ENCODE measurements at places on chromosomes 2 and 18. TPM values are rescaled to one million over a fixed set of nuclear protein-coding genes. Genes with fewer than 3 reads are reported as not detected.
A peak's percentile ranks its signal among the peaks of the same experiment; 100 is the strongest.

GREB1 gene
- total RNA-seq = not detected

MAPRE3 gene
- 4.5 TPM for total RNA-seq

NYAP2 gene
- 0.17 TPM for total RNA-seq

MARCO gene
- not detected for total RNA-seq

OTOS gene
- not detected for total RNA-seq

SH3BP4 gene
- total RNA-seq = 2.6 TPM

CNOT9 gene
- 44.7 TPM for total RNA-seq

MFSD6 gene
- 44.7 TPM for total RNA-seq

SDC1 gene
- total RNA-seq = 0.10 TPM

DSC3 gene
- not detected for total RNA-seq

DNA sequence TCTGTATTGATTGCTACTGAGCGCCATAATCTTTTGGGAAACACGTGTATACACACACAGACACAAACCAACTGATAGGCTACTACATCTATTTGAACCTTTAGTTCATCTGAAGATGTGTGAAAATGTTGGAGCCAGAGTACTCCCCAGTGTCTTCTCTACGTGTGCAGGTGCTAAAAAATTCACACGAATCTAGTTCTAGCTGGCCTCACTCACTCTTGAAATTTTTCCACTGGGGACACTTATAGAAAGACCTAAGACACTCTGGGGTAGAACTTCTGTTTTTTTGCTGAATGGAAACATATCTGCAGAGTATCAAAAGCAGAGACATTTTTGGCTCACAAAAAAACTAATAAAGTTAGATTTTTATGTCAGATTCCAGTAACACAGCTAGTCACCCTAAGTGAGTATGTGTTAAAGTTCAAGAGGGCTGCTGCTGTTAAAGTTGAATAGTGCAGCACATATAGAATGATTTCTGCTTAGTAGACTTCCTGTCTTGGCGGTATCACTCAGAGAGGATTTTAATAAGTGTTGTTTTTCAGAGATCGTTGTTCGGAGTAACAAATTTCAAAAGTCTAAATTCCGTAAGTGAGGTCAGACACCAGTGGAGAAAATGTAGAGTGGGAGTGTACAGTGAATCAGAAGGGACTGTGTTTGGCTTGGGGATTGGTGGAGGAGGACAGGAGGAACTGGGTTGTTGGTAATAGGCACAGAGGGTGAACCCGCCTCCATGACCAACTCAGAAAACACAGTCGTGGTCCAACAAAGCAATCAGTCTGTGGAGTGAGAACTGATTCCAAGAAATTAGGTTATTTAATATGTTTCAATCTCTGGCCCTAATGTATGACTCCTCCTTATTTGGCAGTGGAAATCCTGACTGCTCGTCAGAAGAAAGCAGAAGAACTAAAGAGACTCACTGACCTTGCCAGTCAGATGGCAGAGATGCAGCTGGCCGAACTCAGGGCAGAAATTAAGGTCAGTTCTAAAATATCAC lies 43.1 kb downstream of the KCTD18 start:
- peaks cover 37% of the 10 kb centered on the region for H3K4me1 ChIP-seq
- H3K27me3 ChIP-seq = no peaks in the 10 kb centered on the region
- no peaks in the 10 kb centered on the region for H3K36me3 ChIP-seq
- H3K4me3 ChIP-seq = peak overlapping the region; percentile 22

- no peaks in the 10 kb centered on the region for H3K27me3 ChIP-seq
- H3K4me1 ChIP-seq = no peaks in the 10 kb centered on the region
- H3K36me3 ChIP-seq = no peaks in the 10 kb centered on the region
- DNase-seq = no peak
Measured at GRCh38 chr2:23584054-23584745, 199.2 kb downstream of the KLHL29 start.

- H3K4me3 ChIP-seq = no peak overlapping the region
- no peak overlapping the region for H3K27ac ChIP-seq
- no peaks in the 10 kb centered on the region for H3K27me3 ChIP-seq
- H3K4me1 ChIP-seq = no peaks in the 10 kb centered on the region
Measured at GRCh38 chr2:66872986-66873754, 438.2 kb downstream of the MEIS1 start.

DNA sequence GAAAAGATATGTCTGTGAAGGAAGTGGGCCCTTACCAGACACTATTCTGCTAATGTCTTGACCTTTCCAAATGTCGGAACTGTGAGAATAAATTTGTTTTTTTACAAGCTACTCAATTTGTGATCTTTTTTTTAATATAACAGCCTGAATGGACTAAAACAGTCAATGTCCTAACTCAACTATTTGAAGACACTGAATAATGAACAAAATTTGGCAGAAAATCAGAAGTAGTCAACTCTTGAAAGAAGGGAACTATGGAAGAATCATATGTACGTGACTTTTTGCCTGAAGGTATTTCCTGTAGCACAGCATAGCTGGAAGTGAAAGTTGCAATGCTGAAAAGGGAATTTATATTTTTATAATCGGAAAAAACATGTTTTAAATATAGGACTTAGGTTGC lies 351.8 kb upstream of the TFPI start:
- H3K4me1 ChIP-seq = no peaks in the 10 kb centered on the region
- no peak overlapping the region for H3K4me3 ChIP-seq
- no peak overlapping the region for H3K27ac ChIP-seq
- H3K27me3 ChIP-seq = no peaks in the 10 kb centered on the region

- peak; percentile 58 for DNase-seq
- no peaks in the 10 kb centered on the region for H3K36me3 ChIP-seq
- no peaks in the 10 kb centered on the region for H3K27me3 ChIP-seq
- H3K4me1 ChIP-seq = no peaks in the 10 kb centered on the region
- peak overlapping the region; percentile 60 for H3K4me3 ChIP-seq
- peak overlapping the region; percentile 71 for H3K27ac ChIP-seq
Measured at GRCh38 chr18:13273800-13274199, 55.2 kb downstream of the LDLRAD4 start.

- no peak overlapping the region for H3K4me3 ChIP-seq
- H3K27me3 ChIP-seq = no peaks in the 10 kb centered on the region
- no peaks in the 10 kb centered on the region for H3K36me3 ChIP-seq
- no peak overlapping the region for H3K27ac ChIP-seq
- no peaks in the 10 kb centered on the region for H3K4me1 ChIP-seq
Measured at GRCh38 chr18:29181151-29181901, 1004.4 kb upstream of the CDH2 start.

DNA sequence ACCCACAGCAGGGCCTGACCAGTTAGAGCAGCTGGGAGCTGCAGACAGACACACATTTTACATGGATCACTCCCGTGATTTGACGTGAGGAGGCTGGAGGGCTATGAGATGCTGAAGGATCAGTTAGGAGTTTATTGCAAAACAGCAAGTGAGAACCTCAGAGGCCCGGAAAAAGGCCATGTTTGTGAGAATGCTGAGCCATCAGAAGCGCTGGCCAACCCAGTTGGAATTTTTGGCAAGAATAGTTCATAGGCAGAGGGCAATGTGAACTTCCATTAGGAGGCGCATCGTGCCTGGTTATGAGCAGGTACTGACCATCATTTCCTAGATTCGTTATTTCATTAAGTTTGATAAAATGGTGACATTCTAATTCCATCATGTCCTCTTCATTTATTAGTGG lies 23.3 kb upstream of the LMAN1 start:
- H3K27me3 ChIP-seq = no peaks in the 10 kb centered on the region
- no peaks in the 10 kb centered on the region for H3K4me1 ChIP-seq
- H3K4me3 ChIP-seq = no peak overlapping the region
- no peak overlapping the region for H3K27ac ChIP-seq
- no peaks in the 10 kb centered on the region for H3K36me3 ChIP-seq
- no peak for DNase-seq

- no peak for DNase-seq
- H3K4me3 ChIP-seq = no peak overlapping the region
- H3K36me3 ChIP-seq = no peaks in the 10 kb centered on the region
- H3K27ac ChIP-seq = no peak overlapping the region
Measured at GRCh38 chr2:231293163-231293562, 94.7 kb downstream of the ARMC9 start.

DNA sequence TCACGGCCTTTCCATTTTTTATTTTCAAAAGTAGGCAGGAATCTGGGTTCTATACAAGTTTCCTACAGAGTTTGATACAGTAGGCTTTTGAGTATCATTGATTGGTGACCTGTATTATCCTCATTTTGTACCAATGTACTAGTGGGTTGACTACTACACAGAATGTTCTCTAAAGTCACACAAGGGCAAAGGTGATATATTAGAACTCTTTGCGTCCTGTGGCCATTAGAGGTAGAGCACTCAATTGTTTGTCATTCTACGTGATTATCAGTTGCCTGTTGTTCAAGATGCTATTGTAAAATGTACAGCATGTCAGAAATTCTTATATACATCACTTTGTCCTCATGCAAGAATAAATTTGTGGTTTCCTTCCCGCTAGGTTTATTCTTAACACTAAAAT lies 24.8 kb downstream of the WDR75 start:
- H3K4me3 ChIP-seq = no peak overlapping the region
- H3K36me3 ChIP-seq = peaks cover 79% of the 10 kb centered on the region

- H3K36me3 ChIP-seq = no peaks in the 10 kb centered on the region
- H3K4me3 ChIP-seq = no peak overlapping the region
- DNase-seq = no peak
- H3K4me1 ChIP-seq = peaks cover 18% of the 10 kb centered on the region
- no peak overlapping the region for H3K27ac ChIP-seq
Measured at GRCh38 chr2:10145519-10146357, 23.2 kb downstream of the RRM2 start.

- no peak overlapping the region for H3K27ac ChIP-seq
- no peaks in the 10 kb centered on the region for H3K27me3 ChIP-seq
- H3K4me1 ChIP-seq = no peaks in the 10 kb centered on the region
- H3K36me3 ChIP-seq = no peaks in the 10 kb centered on the region
Measured at GRCh38 chr2:95006588-95006987, 18.9 kb upstream of the MAL start.

GRCh38 chr2:240259924-240260529 lies 119.6 kb upstream of the OTOS start:
- no peaks in the 10 kb centered on the region for H3K27me3 ChIP-seq
- H3K4me1 ChIP-seq = no peaks in the 10 kb centered on the region
- H3K27ac ChIP-seq = no peak overlapping the region
- no peak overlapping the region for H3K4me3 ChIP-seq

- H3K36me3 ChIP-seq = no peaks in the 10 kb centered on the region
- H3K4me1 ChIP-seq = no peaks in the 10 kb centered on the region
- no peak overlapping the region for H3K27ac ChIP-seq
- DNase-seq = no peak
Measured at GRCh38 chr18:48640566-48641270, 101.9 kb downstream of the CTIF start.

GRCh38 chr2:39252888-39253518 lies 9.2 kb upstream of the CDKL4 start:
- H3K36me3 ChIP-seq = no peaks in the 10 kb centered on the region
- no peak overlapping the region for H3K4me3 ChIP-seq
- DNase-seq = no peak
- no peaks in the 10 kb centered on the region for H3K4me1 ChIP-seq
- H3K27me3 ChIP-seq = no peaks in the 10 kb centered on the region

GRCh38 chr2:8414946-8415879 lies 266.6 kb upstream of the ID2 start:
- H3K36me3 ChIP-seq = no peaks in the 10 kb centered on the region
- H3K4me3 ChIP-seq = no peak overlapping the region
- no peak for DNase-seq
- H3K4me1 ChIP-seq = no peaks in the 10 kb centered on the region

GRCh38 chr2:205768815-205769494 lies 86.7 kb downstream of the NRP2 start:
- no peaks in the 10 kb centered on the region for H3K27me3 ChIP-seq
- H3K27ac ChIP-seq = no peak overlapping the region
- H3K36me3 ChIP-seq = no peaks in the 10 kb centered on the region
- H3K4me1 ChIP-seq = no peaks in the 10 kb centered on the region

DNA sequence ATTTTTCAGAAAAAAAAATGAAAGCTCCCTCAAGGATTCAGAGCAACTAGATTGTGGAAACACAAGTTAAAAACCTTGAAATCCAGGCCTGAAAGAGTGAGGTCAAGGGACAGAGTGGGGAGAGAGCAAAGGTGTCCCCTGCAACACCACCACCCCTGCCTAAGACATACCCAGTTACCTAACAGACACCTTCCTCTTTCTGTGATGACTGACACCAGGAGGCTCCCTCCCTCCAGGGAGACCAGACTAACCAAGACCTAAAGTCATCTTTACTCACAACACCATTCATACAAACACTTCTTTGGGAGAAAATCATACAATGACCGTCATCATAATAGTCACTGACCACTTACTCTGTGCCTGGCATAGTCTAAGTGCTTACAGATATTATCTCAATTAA lies 151.8 kb upstream of the NABP1 start:
- no peaks in the 10 kb centered on the region for H3K27me3 ChIP-seq
- H3K36me3 ChIP-seq = no peaks in the 10 kb centered on the region
- H3K27ac ChIP-seq = no peak overlapping the region
- no peak overlapping the region for H3K4me3 ChIP-seq
- H3K4me1 ChIP-seq = no peaks in the 10 kb centered on the region

DNA sequence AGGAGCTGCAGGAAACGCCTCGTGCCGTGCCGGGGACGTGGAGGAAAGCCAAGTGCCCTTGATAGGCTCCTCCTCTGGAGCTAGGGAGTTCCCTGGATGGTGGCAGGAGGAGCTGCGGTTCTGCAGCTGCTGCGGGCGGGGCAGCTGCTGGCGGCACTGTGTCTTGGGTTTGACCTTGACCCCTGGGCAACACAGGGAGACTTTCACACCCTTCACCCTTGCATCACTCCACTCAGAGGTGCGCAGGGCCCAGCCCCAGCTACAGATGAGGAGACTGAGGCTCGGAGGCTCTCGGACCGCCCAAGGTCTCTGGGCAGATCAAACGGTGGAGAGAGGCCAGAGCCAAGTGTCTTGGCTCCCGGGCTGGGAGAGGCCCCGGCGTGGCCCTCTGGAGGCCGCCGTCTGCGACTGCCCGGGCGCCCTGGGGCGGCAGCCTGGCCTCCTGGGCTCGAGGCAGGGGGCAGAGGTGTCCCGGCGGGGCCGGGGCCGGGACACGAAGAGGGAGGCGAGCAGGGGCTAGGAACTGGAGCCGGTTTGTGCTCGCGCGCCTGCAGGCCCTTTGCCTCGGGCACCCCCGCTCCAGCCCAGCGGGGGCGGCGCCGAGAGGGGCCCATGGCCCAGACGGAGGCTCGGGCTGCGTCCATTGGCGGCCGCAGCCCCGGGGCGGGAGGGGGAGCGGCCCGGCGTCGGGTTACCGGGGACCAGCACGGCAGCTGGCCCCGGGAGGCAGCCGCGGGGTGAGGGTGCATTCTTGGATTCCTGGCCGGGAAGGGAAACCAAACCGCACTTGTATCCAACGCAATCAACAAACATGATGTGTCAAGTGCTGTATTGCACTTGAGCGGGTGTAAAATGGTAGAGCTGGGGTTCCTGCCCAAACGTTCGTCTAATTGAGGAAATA lies 129.6 kb upstream of the SLC1A4 start:
- DNase-seq = no peak
- peak overlapping the region; percentile 7 for H3K4me3 ChIP-seq
- no peaks in the 10 kb centered on the region for H3K27me3 ChIP-seq
- no peaks in the 10 kb centered on the region for H3K36me3 ChIP-seq

All from naive thymus-derived CD4-positive, alpha-beta T cell (primary cell).